RKO (cell line): ENCODE measurements at places on chromosomes 2 and 18.

- DNase-seq: no peak
These were observed 1.6 kb upstream of the CEP192 start for GRCh38 chr18:12989397-12990122.

- no peak for DNase-seq
These were observed 8.7 kb downstream of the ASTL start for GRCh38 chr2:96129528-96130120.

- DNase-seq: no peak
These were observed 865.5 kb downstream of the DSC3 start for GRCh38 chr18:30177056-30177455.

DNA sequence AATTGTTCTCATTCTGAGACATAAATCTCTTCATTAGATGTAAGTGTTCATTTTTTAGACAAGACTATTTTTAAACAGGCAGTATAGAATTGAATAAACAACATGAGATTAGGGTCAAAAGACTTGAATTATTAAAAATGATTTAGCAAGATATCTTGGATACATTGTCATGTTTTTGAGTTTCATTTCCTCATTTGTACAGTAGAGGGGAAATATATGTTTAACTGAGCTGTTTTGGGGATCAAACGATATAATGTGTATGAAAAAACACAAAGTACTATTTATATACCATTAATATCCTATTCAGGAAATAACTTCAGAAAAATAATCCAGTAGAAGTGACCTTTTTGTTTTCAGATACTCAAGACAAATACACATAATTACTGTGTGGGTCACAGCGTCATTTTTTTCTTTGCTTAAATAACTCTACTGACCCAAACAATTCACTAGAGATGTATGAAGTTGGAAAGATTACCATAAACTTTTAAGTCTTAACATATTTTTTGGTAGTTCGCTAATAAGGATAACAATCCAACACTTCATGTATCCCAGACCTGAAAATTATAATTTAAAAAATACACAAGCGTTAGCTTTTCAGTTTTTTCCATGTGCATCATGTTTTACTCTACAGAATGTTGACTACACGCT lies 896 bp upstream of the ASXL3 start:
- DNase-seq: no peak

DNA sequence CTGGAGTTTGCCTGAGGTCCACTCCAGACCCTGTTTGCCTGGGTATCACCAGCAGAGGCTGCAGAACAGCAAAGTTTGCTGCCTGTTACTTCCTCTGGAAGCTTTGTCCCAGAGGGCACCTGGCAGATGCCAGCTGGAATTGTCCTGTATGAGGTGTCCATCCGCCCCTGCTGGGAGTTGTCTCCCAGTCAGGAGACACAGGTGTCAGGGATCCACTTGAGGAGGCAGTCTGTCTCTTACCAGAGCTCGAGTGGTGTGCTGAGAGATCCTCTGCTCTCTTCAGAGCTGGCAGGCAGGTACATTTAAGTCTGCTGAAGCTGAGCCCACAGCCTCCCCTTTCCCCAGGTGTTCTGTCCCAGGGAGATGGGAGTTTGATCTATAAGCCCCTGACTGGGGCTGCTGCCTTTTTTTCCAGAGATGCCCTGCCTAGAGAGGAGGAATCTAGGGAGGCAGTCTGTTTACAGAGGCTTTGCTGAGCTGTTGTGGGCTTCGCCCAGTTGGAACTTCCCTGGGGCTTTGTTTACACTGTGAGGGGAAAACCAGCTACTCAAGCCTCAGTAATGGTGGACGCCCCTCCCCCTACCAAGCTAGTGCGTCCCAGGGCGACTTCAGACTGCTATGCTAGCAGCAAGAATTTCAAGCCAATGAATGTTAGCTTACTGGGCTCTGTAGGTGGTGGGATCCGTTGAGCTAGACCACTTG lies 34.7 kb downstream of the TFPI start:
- DNase-seq: no peak
